Hypothalamus (tissue), 51 donors: ENCODE measurements at places on chromosomes 6 and 20.
A peak's percentile ranks its signal among the peaks of the same experiment; 100 is the strongest.

- peak; percentile 72 for DNase-seq
Observed at GRCh38 chr20:45987108-45987780, 15.2 kb upstream of the ZNF335 start.

GRCh38 chr6:116564311-116564710, 7.0 kb upstream of the RWDD1 start:
- no peak for DNase-seq

DNA sequence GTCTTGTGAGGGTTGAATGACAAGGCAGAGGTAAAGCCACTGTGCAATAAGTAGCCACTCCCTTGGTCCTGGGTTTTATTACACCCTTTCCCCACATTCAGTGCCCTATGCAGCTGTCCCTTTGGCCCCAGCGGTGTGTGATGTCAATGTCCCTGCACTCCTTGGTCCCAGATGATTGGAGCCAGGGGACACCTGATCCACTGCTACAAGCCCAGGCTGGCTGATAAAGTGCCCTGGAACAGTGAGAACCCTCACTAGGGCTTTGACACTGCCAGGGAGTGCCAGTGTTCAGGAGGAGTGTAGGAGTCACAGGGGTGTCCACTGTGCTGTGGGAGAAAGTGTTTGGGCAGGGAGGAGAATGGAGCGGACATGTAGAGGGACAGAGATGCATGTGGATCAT, 30.4 kb downstream of the GABRR1 start:
- no peak for DNase-seq

GRCh38 chr6:108847738-108848115, 495 bp upstream of the ARMC2 start:
- no peak for DNase-seq

- no peak for DNase-seq
Observed at GRCh38 chr20:38842026-38842425, 36.5 kb downstream of the PPP1R16B start.

DNA sequence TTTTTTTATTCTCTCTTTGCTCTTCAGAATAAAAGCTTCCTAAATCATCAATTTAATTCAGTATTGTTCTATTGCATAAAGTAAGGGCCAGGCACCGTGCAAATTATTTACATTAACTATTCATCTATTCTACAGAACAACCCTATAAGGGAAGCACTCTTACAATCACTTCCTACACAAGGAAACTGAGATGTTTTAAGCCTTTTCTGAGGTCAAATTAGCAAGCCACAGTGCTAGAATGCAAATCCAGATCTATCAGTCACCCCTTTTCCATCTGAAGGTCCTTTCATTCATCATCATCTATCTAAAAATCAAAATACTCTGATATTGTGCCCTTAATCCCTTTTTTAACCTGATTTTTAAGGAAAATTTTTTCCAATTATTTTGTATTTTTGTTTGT, 31.2 kb downstream of the FRK start:
- no peak for DNase-seq

- DNase-seq = no peak
Observed at GRCh38 chr6:158770533-158771330, 48.4 kb downstream of the EZR start.
